HepG2 (cell line): ENCODE measurements at places on chromosomes 4 and X.

DNA sequence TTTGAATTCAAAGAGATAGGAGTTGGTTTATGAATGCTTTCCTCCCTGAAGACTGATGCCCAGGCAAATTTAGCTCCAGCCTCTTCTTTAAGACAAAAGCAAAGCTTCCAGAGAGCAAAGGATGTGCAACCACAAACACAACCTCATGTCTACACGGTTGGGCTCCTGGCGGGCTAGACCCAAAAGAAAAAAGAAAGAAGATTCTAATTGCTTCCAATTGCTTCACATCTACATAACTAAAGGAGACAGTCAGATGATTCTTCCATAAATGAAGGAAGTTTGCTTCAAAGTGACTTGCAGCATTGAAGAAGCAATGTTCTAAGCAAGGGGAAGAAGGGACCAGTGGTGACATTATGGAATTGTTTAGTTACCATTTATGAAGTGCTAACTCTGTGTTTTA is 1603.0 kb upstream of the TENM3 start:
- H3K4me1 ChIP-seq: no peaks in the 10 kb centered on the region
- H3K4me3 ChIP-seq: no peak overlapping the region
- no peak for DNase-seq
- no peak overlapping the region for H3K27ac ChIP-seq
- H3K36me3 ChIP-seq: no peaks in the 10 kb centered on the region

- H3K27ac ChIP-seq: no peak overlapping the region
- H3K27me3 ChIP-seq: peaks cover 1% of the 10 kb centered on the region; the same call in 1 of the 2 replicates
- H3K4me1 ChIP-seq: peaks cover 25% of the 10 kb centered on the region
- 0 out of 2 replicates have a peak overlapping the region, but pooled peaks have one; percentile 2 for H3K4me3 ChIP-seq
- H3K36me3 ChIP-seq: no peaks in the 10 kb centered on the region
- DNase-seq: no peak
Measured at GRCh38 chr4:186227744-186228513, 622 bp downstream of the KLKB1 start.

DNA sequence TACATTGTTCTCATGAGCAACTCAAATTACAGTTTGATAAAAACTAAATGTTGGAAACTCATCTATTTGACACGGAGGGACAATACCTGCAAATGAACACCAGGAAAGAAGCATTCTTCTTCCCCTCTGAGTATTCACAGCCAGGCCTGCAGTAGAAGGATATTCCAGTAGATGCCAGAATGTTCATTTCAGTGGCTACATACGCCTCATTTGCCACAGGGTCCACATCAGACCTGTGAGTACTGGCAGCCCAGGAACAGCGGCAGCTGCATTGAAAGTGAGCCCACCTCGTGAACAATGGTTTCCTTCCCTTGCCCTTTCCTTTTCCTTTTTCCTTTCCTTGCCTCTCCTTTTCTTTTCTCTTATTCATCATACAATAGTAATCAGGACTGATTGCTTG is 81.1 kb upstream of the NEIL3 start:
- H3K27ac ChIP-seq: no peak overlapping the region
- DNase-seq: no peak
- no peaks in the 10 kb centered on the region for H3K27me3 ChIP-seq
- H3K4me3 ChIP-seq: no peak overlapping the region
- H3K36me3 ChIP-seq: no peaks in the 10 kb centered on the region

GRCh38 chrX:7074148-7074907 is 73.2 kb upstream of the STS start:
- no peaks in the 10 kb centered on the region; the same call in 2 of the 3 replicates for H3K36me3 ChIP-seq
- H3K27me3 ChIP-seq: no peaks in the 10 kb centered on the region
- no peaks in the 10 kb centered on the region for H3K4me1 ChIP-seq
- DNase-seq: no peak
- no peak overlapping the region for H3K4me3 ChIP-seq

GRCh38 chr4:154084864-154085263 is 296.0 kb upstream of the SFRP2 start:
- no peaks in the 10 kb centered on the region for H3K4me1 ChIP-seq
- no peaks in the 10 kb centered on the region for H3K36me3 ChIP-seq
- H3K27ac ChIP-seq: no peak overlapping the region
- no peak overlapping the region for H3K4me3 ChIP-seq

GRCh38 chr4:125421547-125421946 is 106.8 kb downstream of the FAT4 start:
- H3K36me3 ChIP-seq: no peaks in the 10 kb centered on the region
- H3K4me1 ChIP-seq: no peaks in the 10 kb centered on the region
- no peak overlapping the region for H3K4me3 ChIP-seq
- DNase-seq: no peak
- H3K27me3 ChIP-seq: no peaks in the 10 kb centered on the region
- H3K27ac ChIP-seq: no peak overlapping the region

- H3K4me3 ChIP-seq: no peak overlapping the region
- DNase-seq: no peak
- H3K36me3 ChIP-seq: no peaks in the 10 kb centered on the region
- H3K27me3 ChIP-seq: no peaks in the 10 kb centered on the region
- no peaks in the 10 kb centered on the region for H3K4me1 ChIP-seq
Measured at GRCh38 chr4:180769791-180770190, 1473.4 kb upstream of the TENM3 start.

DNA sequence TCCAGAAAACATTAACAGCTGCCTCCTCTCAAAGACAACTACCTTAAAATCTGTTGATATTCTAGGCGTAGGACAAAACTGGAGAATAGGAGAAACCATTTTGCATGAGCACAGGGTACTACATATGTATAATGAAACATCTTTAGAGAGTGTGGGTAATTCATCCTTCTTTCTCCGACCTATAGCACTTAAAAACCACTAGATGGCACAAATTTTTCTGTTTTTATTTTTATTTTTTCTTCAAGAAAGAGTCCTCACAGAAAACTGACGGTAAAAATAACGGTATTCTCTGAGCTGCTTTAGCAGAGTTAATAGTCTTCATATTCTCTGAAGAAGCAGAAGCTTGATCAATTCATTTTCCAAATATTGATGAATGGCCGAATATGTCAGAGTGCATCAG is 14.6 kb downstream of the SMIM31 start:
- no peaks in the 10 kb centered on the region for H3K36me3 ChIP-seq
- no peak for DNase-seq
- no peaks in the 10 kb centered on the region for H3K27me3 ChIP-seq

GRCh38 chr4:97500423-97500822 is 642.9 kb downstream of the STPG2 start:
- no peak for DNase-seq
- no peak overlapping the region for H3K4me3 ChIP-seq
- no peaks in the 10 kb centered on the region for H3K4me1 ChIP-seq
- H3K36me3 ChIP-seq: no peaks in the 10 kb centered on the region
- H3K27me3 ChIP-seq: no peaks in the 10 kb centered on the region
- no peak overlapping the region for H3K27ac ChIP-seq

DNA sequence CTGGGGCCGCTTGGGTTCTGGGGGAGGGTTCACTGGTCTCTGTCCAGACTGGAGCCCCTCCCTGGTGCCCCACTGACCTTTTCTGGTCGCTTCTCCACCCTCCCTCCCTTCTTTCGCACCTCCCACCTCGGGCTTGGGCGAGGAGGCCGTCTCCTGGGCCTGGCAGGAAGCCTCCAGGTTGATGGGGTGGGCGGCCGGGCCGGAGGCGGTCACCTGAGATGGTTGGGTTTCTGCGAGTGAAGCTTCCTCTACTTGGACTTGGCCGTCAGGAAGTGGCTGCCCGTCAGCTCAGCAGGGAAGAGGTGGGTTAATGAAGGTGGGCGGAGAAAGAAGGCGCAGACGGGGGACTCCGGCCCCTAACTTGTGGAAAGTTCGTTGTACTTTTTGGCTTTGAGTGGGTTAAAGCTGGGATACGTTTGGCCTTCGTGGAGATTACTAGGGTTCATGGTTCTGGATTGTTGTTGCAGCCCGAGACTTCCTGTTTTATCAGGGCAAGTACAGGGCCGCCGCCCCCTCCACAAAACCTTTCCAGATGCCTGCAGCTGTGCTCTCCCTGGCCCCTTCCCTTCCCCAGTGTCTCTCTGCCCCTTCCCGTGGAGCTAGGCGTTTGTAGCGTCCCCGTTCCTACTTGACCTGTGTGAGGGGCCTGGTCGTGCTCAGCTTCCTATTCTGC is 1.2 kb downstream of the AKAP17A start:
- H3K27me3 ChIP-seq: no peaks in the 10 kb centered on the region
- H3K4me1 ChIP-seq: peaks cover 23% of the 10 kb centered on the region
- H3K4me3 ChIP-seq: peak overlapping the region; percentile 99
- peak overlapping the region; percentile 78 for H3K27ac ChIP-seq
- peak; percentile 25 for DNase-seq

DNA sequence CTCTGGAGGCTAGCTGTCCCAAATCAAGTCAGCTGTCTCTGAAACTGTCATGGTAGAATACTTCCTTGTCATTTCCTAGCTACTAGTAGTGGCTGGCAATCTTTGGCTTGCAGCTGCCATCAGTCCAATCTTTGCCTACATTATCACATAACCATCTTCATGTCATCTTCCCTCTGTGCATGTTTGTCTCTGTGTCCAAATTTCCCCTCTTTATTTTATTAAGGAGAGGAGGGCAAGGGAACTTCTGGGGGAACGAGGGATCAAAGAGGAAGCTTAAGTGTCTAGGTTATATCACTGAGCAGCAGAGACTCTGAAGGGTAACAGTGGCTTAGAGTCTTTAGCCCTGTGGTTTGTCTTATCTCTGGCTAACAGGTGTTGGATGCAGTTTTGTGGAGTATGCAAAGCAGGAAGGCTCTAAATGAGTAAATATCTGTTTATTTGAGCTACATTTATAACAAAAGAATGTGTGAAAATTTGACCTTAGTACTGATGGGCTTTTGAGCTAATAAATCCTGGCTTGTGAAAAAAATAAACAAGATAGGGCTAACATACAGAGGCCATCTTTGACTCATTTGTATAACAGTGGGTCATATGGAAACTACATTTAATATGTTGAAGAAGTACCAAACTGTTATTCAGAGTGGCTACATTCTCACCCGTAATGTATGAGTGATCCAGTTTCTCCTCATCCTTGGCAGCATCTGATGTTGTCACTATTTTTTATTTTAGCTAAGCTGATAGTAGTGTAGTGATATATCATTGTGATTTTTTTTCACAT is 49.4 kb upstream of the ENOX2 start:
- H3K4me3 ChIP-seq: no peak overlapping the region
- no peak for DNase-seq
- H3K27ac ChIP-seq: no peak overlapping the region
- no peaks in the 10 kb centered on the region for H3K4me1 ChIP-seq
- no peaks in the 10 kb centered on the region for H3K27me3 ChIP-seq

- H3K27me3 ChIP-seq: peaks cover 8% of the 10 kb centered on the region; the same call in 1 of the 3 replicates
- H3K4me3 ChIP-seq: no peak overlapping the region; the same call in 1 of the 2 replicates
- no peaks in the 10 kb centered on the region for H3K36me3 ChIP-seq
- no peak for DNase-seq
- H3K27ac ChIP-seq: no peak overlapping the region
Measured at GRCh38 chr4:139876337-139876941, 210.8 kb downstream of the MGST2 start.

DNA sequence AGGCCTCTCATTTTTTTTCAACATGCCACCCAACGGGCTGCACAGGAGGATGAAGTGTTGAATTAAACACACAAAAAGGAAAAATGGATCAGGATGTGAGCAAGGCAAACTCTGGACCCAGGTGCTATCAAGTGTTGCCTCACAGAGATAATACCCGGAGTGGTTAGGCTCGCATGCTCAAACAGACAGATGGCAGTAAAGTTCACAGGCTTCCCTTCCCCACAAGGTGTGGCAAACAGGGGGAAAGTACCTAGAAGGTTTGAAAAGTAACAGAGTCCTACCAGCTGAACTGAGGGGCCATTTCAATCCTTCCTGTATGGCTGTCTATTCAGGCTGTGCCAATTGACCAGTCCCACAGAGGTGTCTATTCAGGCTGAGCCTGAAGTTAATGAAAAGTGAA is 123.9 kb upstream of the GC start:
- no peak overlapping the region for H3K4me3 ChIP-seq
- no peak overlapping the region for H3K27ac ChIP-seq
- H3K4me1 ChIP-seq: no peaks in the 10 kb centered on the region

- H3K27me3 ChIP-seq: no peaks in the 10 kb centered on the region
- no peaks in the 10 kb centered on the region for H3K36me3 ChIP-seq
- H3K4me1 ChIP-seq: peaks cover 53% of the 10 kb centered on the region
- H3K4me3 ChIP-seq: no peak overlapping the region
- no peak for DNase-seq
Measured at GRCh38 chr4:41181037-41181436, 33.3 kb downstream of the APBB2 start.

DNA sequence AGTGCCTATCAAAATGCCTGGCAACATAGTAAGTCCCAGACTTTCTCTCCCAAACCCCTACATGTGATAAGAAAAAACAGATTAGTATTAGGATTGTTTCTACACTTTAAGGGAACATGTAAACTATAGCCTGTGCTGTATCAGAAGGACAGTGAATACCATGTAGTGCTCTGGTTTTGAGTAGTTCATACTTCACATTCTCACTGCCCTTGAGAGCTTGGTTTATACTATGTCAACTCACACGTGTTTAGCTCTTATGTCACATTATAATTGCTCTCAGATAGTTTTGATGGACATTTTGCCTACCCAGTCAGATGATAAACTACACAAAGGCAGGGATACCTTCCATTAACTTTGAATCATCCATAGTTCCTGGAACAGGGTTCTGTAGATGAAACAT is 58.0 kb upstream of the PGRMC2 start:
- H3K27me3 ChIP-seq: no peaks in the 10 kb centered on the region
- H3K36me3 ChIP-seq: no peaks in the 10 kb centered on the region
- H3K27ac ChIP-seq: no peak overlapping the region
- H3K4me3 ChIP-seq: no peak overlapping the region

GRCh38 chrX:74438764-74439163 is 17.5 kb downstream of the SLC16A2 start:
- DNase-seq: no peak
- H3K36me3 ChIP-seq: no peaks in the 10 kb centered on the region
- no peak overlapping the region for H3K4me3 ChIP-seq
- H3K27me3 ChIP-seq: no peaks in the 10 kb centered on the region
- no peaks in the 10 kb centered on the region for H3K4me1 ChIP-seq

GRCh38 chrX:118178450-118178849 is 61.8 kb upstream of the KLHL13 start:
- H3K27me3 ChIP-seq: no peaks in the 10 kb centered on the region
- H3K27ac ChIP-seq: no peak overlapping the region
- 0 out of 2 replicates have a peak, but pooled peaks cover 7% of the 10 kb centered on the region for H3K4me1 ChIP-seq
- DNase-seq: no peak
- H3K4me3 ChIP-seq: no peak overlapping the region
- H3K36me3 ChIP-seq: no peaks in the 10 kb centered on the region
